ENCODE measurements at places on chromosomes 3 and 15.
A peak's percentile ranks its signal among the peaks of the same experiment; 100 is the strongest.

GRCh38 chr3:43885908-43886618 lies 195.3 kb downstream of the ABHD5 start:
- DNase-seq: no peak

GRCh38 chr15:69574506-69574905 lies 121.9 kb downstream of the RPLP1 start:
- no peak for DNase-seq

- no peak for DNase-seq
These were observed 27.3 kb downstream of the ATOSA start for GRCh38 chr15:52651868-52652267.

DNA sequence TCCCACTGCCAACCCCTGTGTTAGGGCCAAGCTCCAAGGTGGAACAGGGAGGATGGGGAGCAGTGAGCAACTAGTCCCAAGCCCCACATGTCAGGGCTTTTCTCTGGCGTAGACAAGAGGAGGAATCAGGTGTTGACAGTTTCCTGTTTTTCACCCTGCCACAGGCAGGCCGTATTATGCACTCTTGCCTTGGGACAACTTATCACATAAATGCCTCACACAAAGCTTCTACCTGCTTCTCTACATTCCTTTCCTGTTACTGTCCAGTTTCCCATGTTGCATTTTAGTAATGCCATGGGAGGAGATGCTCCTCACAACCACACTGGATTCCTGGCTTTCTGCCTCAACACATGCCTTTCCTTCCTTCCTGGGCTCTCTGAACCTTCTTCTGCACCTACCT lies 381.2 kb upstream of the ATP11B start:
- DNase-seq: no peak

DNA sequence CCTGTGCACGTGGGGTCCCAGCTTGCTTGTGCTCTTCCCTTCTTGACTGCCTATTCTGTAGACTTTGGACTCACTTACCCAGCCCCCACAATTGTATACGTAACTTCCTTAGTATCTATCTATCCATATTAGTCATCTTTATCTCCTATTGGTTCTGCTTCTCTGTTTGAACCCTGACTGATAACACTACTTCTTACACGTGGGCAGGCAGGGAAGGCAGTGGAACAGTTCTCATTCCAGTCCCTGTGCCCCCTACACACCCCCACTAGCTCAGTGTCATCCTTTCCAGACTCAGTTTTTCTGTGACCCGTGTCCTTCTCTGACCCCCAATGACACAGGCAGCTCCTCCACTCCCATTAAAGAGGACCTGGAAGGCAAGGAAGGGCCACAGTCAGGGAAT lies 74.2 kb upstream of the FBN1 start:
- DNase-seq: no peak

- DNase-seq: no peak
These were observed 60.5 kb downstream of the TRAK1 start for GRCh38 chr3:42151596-42152168.

DNA sequence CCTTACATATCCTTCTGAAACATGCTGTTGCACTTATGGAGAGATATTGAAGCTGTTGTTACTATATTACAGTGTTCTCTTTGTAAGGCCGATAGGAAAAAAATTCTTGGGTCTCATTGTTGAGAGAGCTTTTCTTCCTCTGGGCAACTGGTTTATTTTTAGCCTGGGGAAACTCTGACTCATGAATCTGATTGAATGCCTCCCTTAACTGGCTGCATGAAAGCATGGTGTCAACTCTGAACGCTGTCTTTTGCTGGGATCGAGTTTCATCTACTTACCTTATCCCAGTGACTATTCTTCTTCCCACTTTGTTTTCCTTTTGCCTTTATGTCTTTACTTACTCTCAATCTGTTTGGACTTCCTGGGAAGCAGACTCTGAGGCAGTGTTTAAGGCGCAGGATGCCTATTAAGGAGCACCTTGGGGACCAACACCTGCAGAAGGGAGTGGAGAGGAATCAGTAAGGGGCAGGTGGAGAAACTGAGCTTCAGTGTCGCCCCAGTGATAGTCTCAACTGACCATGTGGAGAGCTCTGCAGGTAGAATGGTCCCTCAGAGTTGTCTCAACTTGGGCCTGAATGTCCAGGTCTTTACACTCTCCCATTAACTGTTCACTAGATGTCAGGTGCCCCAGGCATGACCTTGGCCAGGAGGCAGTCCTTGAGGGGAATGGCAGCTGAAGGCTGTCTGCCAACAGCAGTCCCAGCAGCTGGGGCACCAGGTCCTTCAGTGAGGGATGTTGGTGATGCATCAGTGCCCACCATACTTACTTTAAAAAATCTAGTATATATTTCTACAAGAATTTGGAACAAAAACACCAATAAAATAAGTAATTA lies 88.9 kb upstream of the CCNL1 start:
- no peak for DNase-seq

- DNase-seq: no peak
These were observed 285.5 kb downstream of the NTRK3 start for GRCh38 chr15:87971076-87971475.

DNA sequence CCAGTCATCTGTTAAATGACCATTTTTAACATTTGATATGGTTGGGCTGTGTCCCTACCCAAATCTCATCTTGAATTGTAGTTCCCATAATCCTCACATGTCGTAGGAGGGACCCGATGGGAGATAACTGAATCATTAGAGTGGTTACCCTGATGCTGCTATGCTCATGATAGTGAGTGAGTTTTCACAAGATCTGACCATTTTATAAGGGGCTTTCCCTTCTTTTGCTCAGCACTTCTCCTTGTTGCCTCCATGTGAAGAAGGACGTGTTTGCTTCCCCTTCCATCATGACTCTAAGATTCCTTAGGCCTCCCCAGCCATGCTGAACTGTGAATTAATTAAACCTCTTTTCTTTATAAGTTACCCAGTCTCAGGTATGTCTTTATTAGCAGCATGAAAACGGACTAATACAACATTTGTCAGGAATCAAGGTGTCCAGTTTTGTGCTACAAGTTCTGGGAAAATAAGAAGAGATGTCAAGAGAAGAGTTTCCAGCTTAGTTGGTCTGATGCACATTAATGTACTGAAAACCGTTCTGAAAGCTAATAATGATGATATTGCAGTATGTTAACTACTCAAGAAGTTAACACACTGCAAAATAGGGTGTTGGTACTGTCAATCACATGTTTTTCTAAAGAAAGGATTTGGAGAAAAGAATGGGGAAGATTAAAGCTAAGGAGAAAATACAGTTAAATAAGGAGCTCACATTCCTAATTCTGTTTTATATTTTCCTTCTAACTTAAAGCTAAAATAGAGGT lies 67.9 kb downstream of the ATP8B4 start:
- DNase-seq: no peak

DNA sequence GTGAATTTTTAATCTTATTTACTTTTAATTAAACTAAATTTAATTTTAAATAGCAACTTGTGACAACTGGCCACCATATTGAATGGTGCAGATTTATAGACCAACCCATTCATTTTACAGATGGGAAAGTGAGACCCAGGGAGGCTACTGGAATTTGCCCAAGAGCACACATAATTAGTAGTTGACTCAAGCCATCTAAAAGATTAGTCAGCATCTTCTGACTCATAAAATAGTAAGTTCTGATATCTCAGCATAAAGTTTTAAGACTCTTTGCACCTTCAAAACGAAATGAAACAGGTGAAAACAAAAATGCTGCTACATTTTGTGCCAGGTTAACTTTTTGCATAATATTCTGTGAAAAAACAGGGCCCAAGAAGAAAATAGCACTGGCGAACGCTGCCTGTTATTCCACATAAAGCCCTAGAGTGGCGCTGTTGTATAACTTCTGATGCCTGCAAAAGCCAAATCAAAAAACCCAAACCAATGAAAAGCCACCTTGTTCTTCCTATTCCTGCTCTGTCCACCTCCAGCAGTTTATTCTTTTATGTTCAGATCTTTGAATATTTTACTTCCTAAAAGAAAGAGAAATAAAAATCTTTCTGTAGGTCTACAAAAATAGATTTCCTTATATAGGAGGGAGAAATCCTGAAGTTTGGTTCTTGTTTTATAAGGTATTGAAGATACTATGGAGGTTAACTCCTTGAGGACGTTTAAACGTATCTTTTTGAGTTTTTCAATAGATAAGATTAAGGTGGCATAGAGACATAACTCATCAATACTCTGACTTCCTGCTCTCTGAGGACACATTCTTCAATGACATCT lies 62.8 kb downstream of the OTOL1 start:
- DNase-seq: peak; percentile 30

- no peak for DNase-seq
These were observed 83.1 kb downstream of the CGGBP1 start for GRCh38 chr3:87975716-87976115.

DNA sequence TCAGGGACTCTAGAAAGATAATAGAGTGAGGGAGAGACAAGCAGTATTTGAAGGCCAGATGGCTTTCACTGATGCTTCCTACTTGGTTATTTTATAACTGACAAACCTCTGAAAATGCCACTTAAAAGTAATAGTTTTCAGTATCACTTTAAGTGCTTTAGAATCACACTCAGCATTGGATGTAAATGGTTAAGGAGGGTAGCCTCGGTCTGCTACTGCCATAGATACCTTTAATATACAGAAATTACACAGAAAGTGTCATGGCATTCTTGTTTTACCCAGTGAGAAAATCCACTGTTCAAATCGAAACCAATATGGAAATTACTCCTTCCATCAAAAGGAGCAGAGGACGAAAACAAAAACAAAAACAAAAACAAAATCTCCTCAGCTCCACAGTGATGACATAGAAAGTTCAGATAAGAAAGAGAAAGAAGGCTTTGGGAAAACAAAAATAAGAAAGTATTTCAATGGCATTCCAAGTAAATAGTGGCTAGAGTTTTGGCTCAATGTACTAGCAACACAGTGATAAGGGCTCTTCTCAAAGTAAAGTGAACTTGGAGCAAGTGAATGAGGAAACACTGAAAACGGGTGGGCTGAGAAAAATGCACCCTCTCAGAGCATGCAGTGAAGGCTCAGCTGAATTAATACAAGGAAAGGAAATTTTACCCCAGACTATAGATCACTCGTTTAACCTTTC lies 43.2 kb upstream of the CD47 start:
- no peak for DNase-seq

DNA sequence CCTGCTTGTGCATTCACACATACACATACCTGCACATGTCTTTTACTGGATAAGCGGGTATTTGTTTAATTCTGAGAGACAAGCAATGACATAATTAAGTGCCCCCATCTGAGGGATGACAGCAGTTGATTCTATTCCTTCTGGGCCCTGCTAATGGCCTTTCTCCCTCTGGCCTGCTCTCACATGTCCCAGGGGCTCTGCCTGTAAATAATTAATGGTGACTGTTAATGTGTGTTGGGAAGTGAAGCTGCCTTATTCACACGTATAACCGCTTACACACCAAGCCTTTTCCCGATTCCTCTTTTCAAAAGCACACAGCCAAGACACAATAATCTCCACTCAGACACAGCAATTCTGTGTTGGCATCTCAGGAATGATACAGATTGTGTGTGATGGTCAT lies 47.8 kb downstream of the LRRK1 start:
- no peak for DNase-seq

DNA sequence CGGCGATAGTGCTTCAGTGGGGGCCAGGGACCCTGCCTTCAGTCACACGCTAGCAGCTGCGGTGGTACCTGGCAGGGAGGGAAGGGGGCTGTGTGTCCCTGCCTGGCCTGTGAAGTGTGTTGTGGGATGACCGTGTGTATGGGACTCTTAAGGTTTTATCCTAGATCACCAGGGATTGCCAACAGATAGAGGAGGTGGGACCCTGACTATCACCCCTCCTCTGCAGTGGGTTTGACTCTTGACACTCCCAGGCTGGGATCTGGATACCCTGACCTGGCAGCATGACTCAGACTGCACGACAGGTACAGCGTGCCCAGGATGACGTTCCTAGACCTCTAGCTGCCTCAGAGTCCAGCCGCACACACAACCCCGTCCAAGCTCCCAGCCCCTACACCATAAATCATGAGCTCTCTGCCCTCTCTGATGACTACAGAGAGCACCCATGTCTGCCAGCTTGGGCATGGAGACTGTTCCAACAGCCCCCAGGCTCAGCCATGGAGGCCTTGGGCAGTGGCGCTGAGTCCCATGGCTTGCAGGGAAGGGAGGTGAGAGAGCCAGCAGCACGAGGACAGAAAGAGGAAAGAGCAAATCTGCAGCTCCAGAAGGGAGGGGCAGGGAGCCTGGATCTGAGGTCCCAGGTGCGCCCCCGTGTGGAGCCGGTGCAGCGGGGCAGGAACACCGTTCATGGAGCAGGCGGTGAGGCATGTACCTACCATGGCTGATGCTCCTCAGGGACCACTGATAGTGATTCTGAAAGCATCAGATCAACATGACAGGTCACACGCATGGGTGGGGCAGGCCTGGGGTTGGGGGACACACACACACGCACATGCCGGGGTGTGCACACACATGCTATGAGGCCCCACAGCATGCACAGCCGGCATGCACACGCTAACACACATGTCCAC lies 71.0 kb downstream of the ADAMTS7 start:
- peak; percentile 58 for DNase-seq

DNA sequence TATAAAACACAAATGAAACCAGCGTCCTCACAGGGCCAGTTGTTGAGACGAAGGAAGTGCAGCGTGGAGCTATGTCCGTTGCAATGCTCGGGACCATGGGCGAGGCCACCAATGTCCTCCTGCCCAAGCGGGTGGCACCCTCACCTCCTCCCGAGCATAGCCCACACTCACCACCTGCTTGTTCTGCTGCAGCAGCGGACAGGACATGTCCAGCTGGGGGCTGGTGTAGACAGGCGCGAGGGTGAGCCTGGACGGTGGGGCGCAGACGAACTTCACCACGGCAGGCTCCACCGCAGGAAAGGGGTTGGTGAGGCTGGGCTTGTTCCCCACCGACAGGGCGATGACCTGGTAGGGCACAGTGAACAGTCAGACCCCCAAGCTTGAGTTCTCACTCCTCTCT lies 62.1 kb downstream of the NUP210 start:
- DNase-seq: no peak

- no peak for DNase-seq
These were observed 104.4 kb upstream of the ZBTB20 start for GRCh38 chr3:115251509-115251908.

GRCh38 chr3:184460276-184460675 lies 80.4 kb downstream of the CHRD start:
- no peak for DNase-seq

DNA sequence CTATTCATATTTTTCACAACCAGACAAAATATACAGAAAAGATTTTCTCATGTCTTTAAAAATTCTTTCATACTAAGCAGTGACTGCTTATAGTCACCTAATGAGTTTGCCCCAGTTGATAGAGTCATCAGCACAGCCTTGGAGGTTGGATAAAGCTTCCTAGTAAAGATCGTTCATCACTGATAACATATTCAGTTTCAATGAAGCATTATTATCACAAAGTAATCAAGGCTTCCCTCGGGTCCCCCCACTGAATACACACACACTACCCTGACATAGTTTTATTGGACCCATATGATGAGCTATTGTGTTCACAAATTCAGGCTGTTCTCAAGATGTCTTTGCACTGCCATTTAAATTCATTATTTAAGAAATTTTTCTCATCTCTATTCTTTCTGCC lies 297.8 kb downstream of the KCNH8 start:
- no peak for DNase-seq

DNA sequence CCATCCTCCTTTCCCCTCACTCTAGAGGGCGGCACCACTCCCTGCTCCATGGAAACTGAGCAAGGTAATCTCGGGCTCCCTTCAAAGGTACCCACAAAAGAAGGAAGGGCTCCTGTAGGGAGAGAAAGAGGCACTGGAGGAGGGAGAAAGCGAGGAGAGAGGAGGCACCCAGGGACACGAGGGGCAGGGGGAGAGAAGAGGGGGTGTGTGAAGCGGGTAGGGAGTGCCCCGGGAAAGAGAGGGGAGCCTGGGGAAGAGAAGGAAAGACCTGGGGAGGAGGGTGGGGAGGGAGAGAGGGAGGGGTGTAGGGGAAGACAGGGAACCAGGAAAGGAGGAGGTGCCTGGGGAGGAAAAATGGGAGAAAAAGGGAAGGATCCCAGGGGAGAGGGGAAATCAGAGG lies 523 bp downstream of the VILL start:
- DNase-seq: no peak
